ENCODE measurements at places on chromosomes 2 and 18.

GRCh38 chr2:178761759-178762371, 45.4 kb downstream of the TTN start:
- no peak for DNase-seq

GRCh38 chr18:9101730-9102507, 580 bp upstream of the NDUFV2 start:
- no peak for DNase-seq

- DNase-seq: no peak
These were observed 48.3 kb upstream of the CAVIN2 start for GRCh38 chr2:191895195-191895594.

- DNase-seq: no peak
These were observed 65.4 kb upstream of the HNRNPA3 start for GRCh38 chr2:177147093-177147694.

GRCh38 chr18:41324934-41325333, 630.1 kb upstream of the PIK3C3 start:
- no peak for DNase-seq

DNA sequence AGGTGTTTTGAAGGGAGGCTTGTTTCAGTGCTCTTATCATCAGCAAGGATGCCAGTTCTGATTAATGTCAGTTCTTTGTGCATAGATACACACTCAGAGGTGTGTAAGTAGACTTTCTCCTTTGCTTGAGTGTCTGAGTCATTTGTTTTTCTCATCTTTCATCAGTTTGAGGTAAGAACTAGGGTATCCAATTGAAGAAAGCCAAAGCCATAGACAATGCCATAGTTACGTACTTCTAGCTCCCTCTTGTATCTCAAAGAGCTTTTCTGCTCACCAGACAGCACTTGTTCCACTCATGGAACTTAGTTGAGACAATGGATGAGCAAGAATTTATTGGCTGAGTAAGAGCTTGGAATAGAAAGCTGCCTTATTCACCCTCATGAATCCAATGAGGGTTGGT, 520.1 kb downstream of the PIK3C3 start:
- no peak for DNase-seq

DNA sequence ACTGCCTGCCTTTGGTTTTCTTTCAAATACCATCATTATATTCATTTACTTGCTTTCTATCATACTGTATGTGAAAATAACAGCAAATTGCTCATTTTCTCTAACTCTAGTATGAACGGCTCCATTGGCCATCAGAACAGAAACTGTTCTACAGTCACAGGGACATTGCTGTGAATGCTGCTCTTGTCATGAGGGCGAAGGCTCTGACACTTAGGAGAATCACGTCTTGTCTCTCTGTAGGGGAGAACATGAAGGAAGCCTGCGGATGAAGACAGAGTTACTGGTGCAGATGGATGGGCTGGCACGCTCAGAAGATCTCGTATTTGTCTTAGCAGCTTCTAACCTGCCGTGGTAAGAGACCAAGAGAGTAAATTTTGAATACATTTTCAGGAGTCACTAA, 41.7 kb upstream of the ELOA2 start:
- no peak for DNase-seq

GRCh38 chr2:233928594-233929351, 11.6 kb downstream of the TRPM8 start:
- no peak for DNase-seq

- DNase-seq: no peak
These were observed 58.1 kb downstream of the IL1R2 start for GRCh38 chr2:102049756-102050443.

- no peak for DNase-seq
These were observed 90.9 kb downstream of the LYPD6B start for GRCh38 chr2:149129433-149129832.

GRCh38 chr2:23944527-23944926, 4.3 kb downstream of the UBXN2A start:
- no peak for DNase-seq

- no peak for DNase-seq
These were observed 79.4 kb upstream of the TCF7L1 start for GRCh38 chr2:85053802-85054201.

- DNase-seq: no peak
These were observed 84.9 kb downstream of the BCL11A start for GRCh38 chr2:60468382-60469085.

GRCh38 chr18:1252534-1252933, 347.9 kb downstream of the ADCYAP1 start:
- DNase-seq: no peak

DNA sequence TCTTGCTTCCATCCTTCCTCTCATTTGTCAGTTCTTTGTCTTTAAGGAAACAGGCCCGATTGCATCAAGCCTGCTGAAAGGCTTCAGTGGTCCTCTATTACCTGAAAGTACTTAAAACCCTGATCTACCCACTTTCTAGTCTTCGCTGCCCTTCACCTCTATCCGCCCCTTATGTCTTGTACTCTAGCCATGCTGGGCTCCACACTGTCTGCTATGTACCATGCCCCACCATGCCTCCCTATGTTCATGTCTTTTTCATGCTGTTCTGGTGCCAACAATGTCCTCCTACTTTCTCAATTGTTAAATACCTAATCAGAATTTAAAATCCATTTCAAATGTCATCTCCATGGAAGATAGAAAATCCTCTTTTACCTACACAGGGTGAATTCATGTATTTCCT, 28.2 kb downstream of the CRYGD start:
- DNase-seq: no peak

GRCh38 chr2:7437141-7437540, 519.9 kb downstream of the RNF144A start:
- no peak for DNase-seq

GRCh38 chr2:219435701-219436100, 1.1 kb downstream of the SPEG start:
- no peak for DNase-seq

DNA sequence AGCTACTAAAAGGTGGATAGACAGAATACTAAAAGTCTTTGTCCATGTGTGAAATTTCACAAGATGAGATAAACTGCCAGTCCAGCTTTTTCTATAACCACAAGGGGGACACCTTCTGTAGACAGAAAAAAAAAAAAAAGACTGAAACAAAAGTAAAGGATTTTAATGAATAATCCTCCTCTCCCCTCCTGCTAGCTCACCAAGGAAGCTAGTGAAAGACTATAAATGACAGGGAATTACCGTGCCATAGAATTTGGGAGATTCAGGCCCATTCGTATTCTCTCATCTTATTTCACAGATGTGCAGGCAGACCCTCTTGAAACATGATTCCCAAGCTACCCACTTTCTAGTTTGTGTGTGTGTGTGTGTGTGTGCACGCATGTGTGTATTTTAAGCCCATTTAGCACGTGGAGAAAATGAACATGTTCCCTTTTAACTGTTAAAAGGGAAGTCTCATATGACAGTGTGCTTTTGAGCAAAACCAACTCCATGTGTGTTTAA, 36.3 kb upstream of the SLC8A1 start:
- DNase-seq: no peak

GRCh38 chr2:61677942-61678341, 139.8 kb upstream of the XPO1 start:
- no peak for DNase-seq

GRCh38 chr2:164617466-164617865, 3.8 kb downstream of the GRB14 start:
- DNase-seq: no peak

DNA sequence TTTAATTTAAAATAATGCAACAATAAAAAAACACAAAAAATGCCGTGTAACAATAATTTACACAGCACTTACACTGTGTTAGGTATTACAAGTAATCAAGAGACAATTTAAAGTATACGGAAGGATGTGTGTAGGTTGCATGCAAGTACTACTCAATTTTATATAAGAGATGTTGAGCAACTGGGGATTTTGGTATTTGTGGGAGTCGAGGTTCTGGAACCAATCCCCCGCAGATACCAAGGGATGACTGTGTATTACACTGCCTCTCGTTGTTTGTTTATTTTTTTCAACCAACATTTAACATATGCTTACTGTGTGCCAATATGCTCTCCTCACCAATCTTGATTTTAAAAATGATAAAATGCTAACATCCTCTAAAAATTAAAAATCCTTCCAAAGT, 24.8 kb downstream of the MAP3K2 start:
- no peak for DNase-seq

DNA sequence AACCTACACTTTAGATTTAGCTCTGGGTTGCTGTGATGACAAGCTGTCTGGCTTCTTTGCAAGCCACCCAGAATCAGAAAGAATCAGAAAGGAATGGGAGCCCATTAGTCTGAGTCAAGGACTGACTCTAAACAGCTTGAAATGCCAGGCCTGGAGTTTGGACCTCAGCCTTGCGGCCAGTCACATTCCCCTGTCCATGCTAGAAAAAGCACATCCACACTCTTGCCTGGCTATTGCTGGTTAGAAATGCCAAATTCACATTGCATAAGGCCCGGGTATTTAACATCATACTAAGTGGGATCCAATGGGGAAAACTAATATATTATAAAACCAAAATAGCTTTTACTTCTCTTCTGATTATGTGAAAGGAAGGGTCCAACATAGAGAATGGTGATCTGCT, 756.8 kb upstream of the KLHL29 start:
- no peak for DNase-seq

GRCh38 chr2:32702303-32703064, 74.6 kb downstream of the TTC27 start:
- no peak for DNase-seq

Data from stimulated activated CD8-positive, alpha-beta memory T cell treated with anti-CD3 and anti-CD28 coated beads, Interleukin-15, amount 100 ng/mL, for 4 hours (primary cell).